Urothelium cell line (cell line): ENCODE measurements at places on chromosomes 11 and 22.

DNA sequence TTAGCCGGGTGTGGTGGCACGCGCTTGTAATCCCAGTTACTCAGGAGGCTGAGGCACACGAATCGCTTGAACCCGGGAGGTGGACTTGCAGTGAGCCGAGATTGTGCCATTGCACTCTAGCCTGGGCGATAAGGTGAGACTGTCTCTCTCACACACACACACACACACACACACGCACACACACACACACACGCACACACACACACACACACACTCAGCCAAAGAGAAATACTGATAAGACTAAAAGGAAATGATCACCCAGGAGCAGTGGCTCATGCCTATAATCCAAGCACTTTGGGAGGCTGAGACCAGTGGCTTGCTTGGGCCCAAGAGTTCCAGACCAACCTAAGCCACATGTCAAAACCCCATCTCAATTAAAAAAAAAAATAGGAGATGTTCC, 20.8 kb downstream of the HSPA8 start:
- DNase-seq = no peak

- no peak for DNase-seq
These were observed 16.4 kb downstream of the SPATA19 start for GRCh38 chr11:133828871-133829270.

- DNase-seq = no peak
These were observed 1.7 kb downstream of the ZBED4 start for GRCh38 chr22:49855251-49855911.

- DNase-seq = no peak
These were observed 175.7 kb upstream of the CARD18 start for GRCh38 chr11:105315287-105315686.

DNA sequence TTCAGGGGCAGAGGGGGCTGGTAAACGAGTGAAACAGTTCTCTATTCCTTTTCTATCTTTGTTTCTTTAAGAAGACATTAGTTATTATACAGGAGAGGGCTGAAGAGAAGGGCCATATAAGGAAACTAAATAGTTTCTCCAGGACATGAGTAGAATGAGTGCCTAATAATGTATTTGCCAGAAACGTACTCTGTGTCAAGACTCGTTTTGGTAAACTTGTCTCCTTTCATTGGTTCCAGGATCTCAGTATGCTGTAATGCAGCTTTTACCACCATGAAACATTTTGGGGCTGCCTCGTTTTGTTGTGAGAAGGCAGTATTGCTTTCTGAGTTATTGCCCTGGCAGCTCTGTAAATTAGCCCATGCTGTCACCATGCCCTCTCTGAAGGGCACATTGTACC, 51.7 kb downstream of the POLD3 start:
- DNase-seq = no peak

- DNase-seq = no peak
These were observed 390.5 kb downstream of the TBC1D22A start for GRCh38 chr22:47152938-47153337.

DNA sequence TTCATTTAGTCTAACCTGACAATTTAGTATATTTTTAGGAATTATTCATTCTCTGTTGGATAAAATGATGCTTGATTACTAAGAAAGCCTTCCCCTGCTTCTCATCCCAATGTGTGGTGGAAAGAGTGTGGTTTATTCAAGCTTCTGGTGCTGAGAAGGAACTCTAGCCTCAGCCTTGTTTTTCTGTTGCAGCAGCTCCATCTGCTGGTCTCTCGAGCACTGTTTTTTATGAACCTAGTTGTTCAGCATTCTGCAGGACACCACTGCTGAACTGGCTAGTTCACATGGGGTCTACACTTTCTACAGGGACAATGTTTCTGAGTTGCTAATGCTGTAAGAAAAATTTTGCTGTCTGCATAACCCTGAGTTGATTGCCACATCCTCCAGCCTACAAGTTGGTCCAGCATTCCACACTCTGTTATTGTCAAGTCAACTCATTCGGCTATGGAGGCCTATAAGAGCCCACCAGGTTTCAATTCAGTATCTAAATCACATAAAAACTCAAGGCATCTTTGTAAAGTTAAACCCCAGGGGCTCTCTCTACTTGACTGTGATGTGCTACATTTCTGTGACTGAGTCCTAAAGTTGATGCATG, 14.3 kb downstream of the OR2AG2 start:
- peak; percentile 57 for DNase-seq

- no peak for DNase-seq
These were observed 360.8 kb downstream of the TBC1D22A start for GRCh38 chr22:47123006-47123826.

- no peak for DNase-seq
These were observed 308.8 kb downstream of the TBC1D22A start for GRCh38 chr22:47071078-47071806.

GRCh38 chr11:21174781-21175180, 505.4 kb downstream of the NELL1 start:
- no peak for DNase-seq

- DNase-seq = no peak
These were observed 104.2 kb upstream of the HSD17B12 start for GRCh38 chr11:43576320-43576802.

- no peak for DNase-seq
These were observed 461.7 kb upstream of the CADM1 start for GRCh38 chr11:115965767-115966504.

DNA sequence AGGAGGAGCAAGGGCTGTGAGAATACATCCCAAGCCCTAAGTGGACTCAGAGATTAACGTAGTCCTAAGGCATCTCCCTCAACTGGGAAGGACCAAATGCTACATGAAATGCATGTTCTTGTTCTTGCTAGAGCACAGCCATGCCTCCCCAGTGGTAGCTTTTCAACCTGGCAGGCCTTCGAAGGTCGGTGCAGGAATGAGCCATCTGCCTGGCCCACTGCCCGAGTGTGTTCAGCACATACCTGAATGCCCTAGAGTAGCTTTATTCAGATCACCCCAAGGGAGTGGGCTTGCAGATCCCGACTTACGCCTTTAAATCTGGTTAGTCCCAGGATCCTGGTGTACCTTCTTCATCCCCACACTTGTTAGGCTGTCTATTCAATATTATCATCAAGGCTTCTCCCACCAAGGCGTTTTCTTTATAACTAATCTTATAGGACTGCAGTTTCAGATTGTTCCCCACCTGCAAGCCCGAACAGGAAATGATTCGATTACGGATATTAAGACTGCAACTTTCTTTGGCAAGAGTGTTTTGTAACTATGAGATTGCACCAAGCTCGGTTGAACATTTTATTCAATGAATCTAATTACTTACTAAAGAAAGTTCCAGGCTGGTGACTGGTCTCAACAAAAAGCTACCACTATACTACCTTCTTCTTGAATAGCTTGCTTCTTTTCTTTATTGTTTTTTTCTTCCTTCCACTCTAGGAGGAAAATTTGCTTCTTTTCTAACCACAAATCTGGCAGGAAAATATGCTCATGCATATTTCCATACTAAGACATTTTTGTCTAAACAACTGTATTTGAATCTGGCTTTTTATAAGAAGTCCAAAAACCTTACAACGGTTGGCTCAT, 115.6 kb downstream of the SGSM3 start:
- DNase-seq = no peak

GRCh38 chr11:125272092-125272491, 107.5 kb downstream of the PKNOX2 start:
- DNase-seq = peak; percentile 14

- DNase-seq = no peak
These were observed 18.1 kb downstream of the EXT2 start for GRCh38 chr11:44113572-44113971.

DNA sequence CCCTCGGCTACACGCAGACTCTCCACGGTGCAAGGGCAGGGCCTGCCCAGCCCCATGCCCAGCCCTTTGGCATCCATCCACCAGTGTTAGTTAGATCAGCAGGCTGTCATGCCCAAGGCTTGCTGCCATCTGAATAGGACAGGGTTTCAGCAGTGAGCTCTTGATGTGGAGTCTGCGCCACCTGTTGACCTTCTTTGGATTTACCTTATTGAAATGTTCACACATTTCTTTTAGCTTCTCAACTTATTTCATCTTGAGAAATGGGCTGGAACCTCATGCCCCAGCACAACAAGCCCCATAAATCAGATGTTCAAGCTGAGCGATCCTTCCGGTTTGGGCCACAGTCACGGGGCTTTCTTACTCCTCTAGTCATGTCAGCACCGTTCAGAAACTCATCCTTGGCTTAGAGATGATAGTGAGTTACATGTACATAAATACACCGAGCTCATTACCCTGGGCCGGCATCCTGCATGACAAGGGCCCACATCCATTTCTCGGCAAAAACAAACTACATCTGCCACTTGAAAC, 61.7 kb downstream of the PARVB start:
- DNase-seq = peak; percentile 64

DNA sequence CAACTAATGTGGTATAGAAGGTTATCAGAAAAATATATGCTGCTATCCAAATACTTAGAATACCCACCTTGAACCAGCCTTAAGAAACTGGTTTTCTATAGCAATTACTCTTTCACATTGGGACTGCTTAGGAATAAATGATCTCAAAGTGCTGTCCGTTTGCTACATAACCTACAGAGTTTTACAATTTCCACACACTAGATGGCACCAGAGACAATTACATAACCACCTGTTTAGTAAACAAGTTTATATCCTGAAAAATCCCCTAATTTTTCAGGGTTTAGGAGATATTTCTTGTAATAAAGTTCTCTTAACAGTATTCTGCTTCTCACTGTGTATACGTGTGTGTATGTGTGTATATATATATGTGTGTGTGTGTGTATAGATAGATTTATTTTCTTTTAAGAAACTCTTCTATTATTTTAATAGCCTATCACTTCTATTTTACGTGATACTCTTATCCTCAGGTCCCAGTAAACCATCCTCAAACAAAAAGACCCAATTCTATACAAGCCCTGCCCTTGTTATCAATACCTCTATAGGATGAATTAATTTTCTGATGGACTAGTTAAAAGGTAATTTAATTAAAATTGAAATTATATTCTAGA, 6.7 kb upstream of the OR5I1 start:
- peak; percentile 14 for DNase-seq

GRCh38 chr11:97614606-97615005, 1224.8 kb downstream of the JRKL start:
- DNase-seq = no peak

DNA sequence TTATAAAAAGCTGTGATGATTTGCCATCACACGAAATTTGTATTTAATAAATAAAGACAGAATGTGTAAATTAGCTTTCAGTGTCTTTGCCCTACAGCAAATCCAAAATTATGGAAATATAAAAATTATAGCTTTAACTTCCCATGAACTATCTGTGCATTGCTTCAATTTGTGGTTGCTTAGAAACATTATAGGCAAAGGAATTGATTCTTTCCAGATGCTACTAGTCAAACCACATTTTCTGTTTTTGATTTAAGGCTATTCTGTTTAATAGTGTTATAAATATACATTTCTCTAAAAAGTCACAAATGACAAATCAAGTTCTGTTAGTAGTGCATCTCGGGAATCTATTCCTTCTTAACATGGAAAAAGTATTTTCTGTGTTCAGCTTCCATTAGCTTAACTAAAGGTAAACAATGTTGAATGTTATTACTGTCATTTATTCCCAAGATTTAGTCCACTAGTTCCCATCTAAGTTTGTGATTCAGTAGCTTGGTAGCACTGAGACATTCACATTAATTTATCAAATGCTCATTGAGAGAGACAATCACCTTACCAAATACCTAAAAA, 1086.3 kb upstream of the CCDC90B start:
- DNase-seq = no peak

DNA sequence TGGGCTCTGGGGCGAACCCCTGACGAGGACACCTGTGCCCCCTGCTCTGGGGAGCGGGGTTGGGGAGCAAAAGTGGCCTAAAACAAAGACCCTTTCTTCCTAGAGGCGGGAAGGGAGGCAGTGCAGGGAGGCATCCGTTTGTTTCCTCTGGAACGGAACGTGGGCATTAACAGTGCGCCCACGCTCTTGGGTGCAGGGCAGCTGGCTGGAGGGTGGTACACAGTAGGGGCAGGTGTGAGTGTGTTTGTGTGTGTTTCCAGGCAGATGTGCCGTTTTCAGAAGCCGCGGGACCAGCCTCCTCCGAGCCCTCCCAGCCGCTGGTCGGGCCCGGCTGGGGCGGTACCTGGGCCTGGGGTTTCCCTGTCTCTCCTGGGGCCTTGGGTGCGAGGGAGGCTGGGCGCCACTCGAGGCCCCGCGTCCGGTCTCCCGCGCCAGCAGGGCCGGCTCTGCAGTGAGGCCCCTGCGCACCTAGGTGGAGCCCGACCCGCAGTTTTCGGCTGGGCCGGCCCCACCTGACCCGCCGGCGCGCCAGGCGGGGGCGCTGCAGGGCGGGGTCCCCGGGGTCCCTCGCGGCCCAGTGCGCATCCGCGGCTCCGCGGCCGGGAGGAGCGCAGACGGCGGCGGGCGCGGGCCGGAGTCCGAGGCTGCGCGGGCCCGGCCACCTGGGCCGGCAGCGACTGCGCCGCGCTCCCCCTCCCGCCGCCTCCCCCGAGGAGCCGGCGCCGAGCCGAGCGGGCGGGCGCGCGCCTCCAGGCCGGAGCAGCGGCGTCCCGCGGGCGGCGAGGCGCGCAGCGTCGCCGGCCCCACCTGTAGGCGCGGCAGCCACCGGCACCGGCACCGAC, 1252.7 kb downstream of the BRD1 start:
- peak; percentile 97 for DNase-seq

DNA sequence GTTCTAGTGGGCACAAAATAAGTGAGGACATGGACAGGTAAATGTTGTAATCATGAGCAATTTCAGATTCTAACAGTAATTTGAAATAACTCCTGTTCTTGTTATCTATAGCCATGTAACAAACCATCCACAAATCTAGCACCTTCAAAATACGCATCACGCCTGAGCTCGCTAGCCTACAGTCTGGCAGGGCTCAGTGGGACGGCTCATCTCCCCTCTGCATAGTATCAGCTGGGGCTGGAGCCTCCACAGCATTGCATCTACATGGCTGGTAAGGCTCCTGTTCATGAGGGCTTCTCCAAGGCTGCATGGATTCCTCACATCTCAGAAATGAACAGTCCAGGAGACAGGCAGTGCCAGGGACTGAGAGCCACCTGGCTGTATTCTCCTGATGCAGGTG, 112.6 kb downstream of the KCNQ1 start:
- no peak for DNase-seq

GRCh38 chr22:23769321-23769965, 1.7 kb upstream of the CHCHD10 start:
- DNase-seq = no peak

- DNase-seq = no peak
These were observed 199.9 kb downstream of the FAM181B start for GRCh38 chr11:82533628-82534327.

- DNase-seq = no peak
These were observed 46.1 kb downstream of the SYTL2 start for GRCh38 chr11:85764796-85765195.

- DNase-seq = no peak
These were observed 24.0 kb upstream of the CADM1 start for GRCh38 chr11:115528225-115528624.

GRCh38 chr11:113906038-113906437, 1.4 kb downstream of the HTR3B start:
- DNase-seq = peak; percentile 23
